ENCODE measurements at places on chromosomes 1 and 21.

DNA sequence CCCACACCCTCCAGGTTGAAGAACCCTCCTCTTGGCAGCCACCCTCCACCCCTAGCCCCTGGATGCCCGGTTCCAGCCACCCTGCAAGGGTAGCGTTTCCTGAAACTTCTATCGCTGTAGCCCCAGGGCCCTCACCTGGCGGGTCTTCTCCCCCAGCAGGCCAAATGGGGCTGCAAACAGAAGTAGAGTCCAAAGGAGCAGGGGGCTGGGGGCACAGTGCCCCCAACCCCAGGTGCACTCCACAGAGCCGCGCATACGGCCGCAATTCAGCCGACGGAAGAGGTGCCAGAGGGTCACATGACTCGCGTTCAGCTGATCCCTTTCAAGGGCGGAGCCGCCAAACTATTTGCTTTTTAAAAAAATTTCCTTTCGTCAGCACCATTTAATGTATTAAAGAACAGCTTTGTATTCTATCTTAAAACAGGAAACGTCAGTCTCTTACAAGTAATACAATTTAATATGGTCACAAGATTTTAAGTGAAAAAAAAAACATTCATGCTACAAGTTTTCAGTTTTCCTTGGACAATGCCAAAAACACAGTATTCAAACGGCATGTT, at the start of gene GLMP:
GLMP (minus strand) TSS at position 289 of the 557 bp plus-strand sequence; CDS start at position 255, 34 bp downstream.
- DNase-seq: no peak

DNA sequence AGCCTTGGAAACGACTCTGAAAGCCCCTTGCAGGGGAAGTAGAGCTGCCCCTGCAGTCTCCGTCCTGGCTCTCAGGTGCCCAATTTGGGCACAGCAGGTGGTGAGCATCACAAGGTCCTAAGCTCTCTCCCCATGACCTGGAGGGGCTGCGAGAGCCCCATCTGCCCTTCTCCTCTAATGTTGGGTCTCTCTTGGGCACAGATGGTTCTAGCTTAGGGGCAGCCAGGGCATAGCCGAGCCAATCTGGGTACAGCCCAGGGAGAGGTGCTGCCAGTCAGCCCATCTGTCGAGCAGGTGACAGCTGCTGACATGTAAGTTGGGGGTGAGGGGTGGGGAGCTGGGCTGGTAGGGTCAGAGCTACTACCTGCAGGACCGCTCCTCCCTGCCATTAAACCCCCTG, 50.7 kb downstream of the SYT2 start:
- no peak for DNase-seq

GRCh38 chr1:56310945-56311344, 268.4 kb downstream of the PLPP3 start:
- DNase-seq: no peak

- DNase-seq: peak; percentile 45
Observed at GRCh38 chr1:210362526-210362925, 33.8 kb downstream of the HHAT start.

DNA sequence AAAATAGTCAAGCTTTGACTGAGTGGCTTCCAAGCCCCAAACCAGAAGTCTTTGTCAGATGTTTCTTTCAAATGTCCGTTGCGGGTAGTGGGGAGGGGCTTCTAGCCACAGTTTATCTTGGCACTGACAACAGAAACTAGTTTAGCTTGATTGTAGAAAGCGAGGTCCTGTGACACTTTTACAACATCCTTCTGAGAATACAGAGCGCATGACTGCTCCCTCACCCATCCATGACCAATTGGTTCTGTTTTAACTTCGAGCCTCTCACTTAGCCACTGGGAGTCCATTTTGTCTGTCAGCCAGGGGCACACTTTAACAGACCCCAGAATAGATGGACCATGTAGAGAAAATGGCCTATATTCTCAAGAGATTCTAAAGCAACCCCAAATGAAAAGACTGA, 199.2 kb upstream of the ST6GALNAC5 start:
- DNase-seq: no peak

- DNase-seq: no peak
Observed at GRCh38 chr21:45979141-45979631, 2.4 kb upstream of the COL6A1 start.

GRCh38 chr1:203556047-203556851, 62.3 kb downstream of the OPTC start:
- no peak for DNase-seq

GRCh38 chr1:152179566-152179965, 20.5 kb upstream of the RPTN start:
- no peak for DNase-seq

DNA sequence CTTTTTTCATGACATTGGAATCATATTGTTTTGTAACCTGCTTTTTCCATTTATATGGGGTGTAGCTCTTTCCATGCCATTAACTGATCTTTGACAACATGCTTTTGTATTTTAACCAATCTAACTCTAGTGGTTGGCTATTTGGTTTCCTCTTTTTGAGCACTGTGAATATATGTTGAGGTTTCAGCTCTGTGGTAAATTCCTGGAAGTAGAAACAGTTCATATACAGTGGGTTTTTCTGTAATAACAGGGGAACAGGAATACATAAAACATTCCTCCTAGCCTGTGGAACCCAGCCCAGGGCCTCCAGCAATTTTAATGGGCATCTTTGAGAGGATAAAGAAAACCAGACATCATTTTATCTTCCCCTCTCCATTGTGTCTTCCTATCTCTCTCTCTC, 17.4 kb downstream of the AZIN2 start:
- no peak for DNase-seq

DNA sequence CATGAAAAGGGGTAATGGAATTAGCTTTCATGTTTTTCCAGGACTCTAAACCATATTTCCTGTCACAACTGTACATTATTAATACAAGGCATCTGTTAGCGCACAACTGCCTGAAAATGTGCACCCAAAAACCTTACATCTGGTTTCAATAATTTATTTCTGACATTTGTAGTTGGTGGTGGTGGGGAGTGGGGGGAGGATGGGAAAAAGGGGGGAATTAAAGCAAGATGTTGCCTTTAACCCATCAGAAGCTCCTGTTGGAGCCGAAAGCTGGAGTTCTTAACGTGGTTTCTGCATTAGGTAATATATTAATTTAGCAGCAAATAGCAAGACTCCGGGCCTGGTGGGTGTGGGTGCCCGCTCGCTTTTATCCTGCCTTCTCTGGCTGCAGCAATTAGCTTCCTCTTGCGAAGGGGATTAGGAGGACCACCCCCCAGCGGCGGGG, 36.9 kb upstream of the HHAT start:
- peak; percentile 37 for DNase-seq

DNA sequence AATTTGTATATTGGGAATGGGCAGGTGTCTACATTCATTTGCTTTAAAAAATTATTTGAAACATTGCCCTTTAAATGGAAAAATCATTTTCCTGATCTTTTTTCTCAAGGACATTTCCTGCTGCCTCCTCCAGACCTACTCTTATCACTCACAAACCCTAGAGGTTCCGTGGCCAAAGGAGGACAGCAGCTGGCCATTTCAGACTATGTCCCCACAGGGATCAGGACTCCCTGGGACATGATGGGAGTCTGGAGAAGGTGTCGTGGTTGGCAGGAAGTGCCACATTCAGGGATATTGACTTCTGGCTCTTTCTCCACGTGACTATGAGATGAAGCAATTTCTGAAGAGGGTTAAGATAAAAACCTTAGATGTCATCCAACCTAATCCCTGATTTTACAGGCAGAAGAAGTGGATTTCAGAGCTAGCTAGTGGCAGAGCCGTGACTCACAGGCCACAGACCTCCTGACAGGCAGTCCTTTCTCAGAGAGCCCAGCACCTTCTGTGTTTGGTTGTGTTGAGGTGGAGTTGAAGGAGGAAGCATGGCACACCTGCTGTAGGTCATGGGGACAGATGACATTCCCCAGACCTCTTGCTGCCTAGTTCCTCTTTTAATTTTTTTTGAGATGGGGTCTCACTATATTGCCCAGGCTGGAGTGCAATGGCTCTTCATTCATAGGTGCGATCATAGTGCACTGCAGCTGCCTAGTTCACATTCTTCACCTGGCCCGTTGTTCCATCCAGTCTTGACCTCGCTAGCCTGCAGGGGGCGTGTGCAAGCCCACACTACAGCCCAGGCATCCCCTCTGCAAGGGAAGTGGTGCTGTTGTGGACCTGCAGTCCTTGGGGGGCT, 25.5 kb upstream of the IL10 start:
- no peak for DNase-seq

DNA sequence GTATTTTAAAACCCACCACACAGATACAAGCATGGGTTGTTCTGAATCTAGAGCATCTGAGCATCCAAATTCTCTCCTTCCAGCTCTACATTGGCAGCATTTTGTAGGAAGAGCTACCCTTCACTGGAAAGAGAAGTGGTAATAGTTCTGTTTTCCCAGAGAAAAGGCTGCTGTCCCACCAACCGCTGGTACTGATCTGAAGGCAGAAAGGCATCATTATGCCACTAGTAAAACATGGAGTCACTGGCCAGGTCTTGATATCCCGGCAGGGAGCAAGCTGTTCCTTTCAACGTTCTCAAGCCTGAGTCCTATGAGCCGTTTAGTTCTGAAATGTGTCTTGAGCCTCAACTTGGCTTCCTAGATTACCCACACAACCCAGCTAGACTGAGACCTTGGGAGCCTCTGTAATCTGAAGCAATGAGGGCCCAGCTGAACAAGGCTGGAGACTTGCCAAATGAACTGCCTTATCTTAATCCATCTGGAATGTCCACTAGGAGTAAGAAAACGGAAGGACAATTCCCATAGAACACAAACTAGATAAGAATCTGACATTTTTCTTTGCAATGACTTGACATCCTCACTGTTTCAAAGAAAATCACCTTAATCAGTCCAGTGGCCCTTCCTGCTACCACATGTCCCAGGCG, 116.8 kb downstream of the KCNH1 start:
- DNase-seq: no peak
